ENCODE measurements at places on chromosomes 3 and 15.

DNA sequence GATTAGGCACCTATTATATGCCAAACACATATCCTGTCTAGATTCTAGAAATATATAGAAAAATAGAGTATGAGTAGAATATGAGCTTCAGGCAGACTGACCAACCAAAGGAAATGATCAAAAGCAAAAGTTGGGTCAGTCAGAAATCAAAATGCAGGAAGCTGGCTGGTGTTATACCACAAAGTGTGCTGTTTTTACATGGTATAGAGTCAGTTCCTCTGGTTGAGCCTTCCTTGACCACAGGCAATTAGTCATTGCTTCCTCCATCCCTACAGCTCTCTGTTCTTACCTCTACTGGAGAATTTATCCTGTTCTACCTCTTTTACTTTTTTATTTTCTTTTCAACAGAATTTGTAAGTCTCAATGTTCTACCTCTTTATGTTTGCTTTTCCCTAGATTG is 149.8 kb downstream of the TMCO5A start:
- no peak for DNase-seq

GRCh38 chr15:27061739-27062138 is 90.8 kb downstream of the GABRG3 start:
- DNase-seq, result peak; percentile 18

GRCh38 chr3:11570251-11570650 is 73.5 kb downstream of the VGLL4 start:
- DNase-seq, result peak; percentile 76

DNA sequence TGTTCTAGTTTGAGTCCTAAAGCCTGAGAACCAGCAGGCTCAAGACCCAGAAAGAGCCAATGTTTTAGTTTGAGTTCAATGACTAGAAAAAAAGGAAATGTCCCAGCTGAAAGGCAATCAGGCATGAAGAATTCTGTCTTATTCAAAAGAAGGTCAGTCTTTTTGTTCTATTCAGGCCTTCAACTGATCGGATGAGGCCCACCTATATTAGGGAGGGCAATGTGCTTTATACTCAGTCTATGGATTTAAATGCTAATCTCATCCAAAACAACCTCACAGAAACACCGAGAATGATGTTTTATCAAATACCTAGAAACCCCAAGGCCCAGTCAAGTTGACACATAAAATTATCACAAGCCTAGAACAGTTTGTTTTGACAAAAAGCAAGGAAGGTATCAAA is 4.0 kb downstream of the MNS1 start:
- no peak for DNase-seq

- no peak for DNase-seq
These were observed 76.8 kb downstream of the TNIK start for GRCh38 chr3:171383206-171384018.

GRCh38 chr3:21919383-21919782 is 168.4 kb upstream of the ZNF385D start:
- DNase-seq, result no peak

DNA sequence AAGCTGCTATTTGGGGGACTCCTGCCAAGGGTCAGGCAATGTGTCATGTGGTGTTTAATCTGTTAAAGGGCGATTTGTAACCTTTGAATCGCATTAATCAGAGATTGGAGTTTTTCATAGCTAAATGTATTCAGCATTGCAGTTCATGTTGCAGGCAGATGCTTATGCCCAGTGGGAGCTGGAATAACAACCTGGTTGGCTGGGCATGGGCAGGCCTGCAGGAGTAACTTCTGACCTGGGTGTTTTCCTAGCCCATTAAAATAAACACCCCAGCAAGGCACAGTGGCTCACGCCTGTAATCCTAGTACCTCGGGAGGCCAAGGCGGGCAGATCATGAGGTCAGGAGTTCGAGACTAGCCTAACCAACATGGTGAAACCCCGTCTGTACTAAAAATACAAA is 268.7 kb downstream of the BBX start:
- DNase-seq, result no peak

- no peak for DNase-seq
These were observed 13.6 kb upstream of the DENND6A start for GRCh38 chr3:57706462-57706861.
